ENCODE measurements at places on chromosomes 12 and 14.

- DNase-seq, result no peak
Measured at GRCh38 chr12:27025116-27025515, 2.8 kb downstream of the MED21 start.

DNA sequence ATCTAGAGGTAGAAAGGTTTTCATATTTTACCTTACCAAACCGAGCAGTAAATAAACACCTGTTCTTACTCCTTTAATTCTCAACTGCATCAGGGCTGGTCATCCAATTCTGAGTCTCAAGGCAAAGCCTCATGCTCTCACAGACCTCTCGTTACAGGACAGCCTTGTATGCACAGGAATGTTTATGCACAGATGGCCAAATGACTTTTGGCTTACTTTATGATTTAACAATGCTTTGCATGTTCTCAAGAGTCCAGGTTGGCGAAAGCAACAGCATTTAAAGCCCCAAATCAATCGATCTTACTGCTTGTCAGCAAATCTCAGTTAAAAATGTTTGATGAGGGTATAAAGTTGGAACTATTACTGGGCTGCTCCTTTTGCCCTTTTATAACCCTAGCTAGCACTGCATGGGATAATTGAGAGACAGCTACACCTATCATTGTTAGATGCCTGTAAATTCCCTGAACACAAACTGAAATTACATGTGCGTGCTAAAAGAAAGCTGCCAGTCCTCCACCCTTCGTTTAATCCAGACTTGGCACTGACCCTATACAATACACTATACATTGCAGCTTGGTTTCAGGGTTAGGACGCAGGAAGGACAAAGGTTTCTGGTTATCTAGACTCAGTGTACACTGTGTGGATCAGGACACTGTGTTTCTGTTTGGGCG, 63.6 kb downstream of the TMCC3 start:
- no peak for DNase-seq

DNA sequence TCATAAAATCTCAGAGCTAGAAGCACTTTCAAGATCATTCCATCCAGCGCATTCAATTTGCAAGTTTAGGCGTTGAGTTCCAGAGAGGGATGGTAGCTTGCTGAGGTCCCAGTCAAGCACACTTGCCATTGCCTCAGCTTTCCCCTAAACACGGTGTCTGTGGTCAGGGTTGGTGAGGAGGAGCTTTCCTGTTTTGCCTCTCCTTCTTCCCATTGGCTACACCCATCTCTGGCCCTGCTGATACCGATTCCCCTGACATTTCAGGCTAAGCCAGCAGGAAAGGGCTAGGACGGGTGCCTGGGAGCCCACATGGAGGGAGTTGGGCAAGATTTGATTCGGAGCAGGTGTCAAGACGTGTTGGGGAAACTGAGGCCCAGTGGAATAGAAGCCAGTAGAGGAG, 9.1 kb downstream of the NFATC4 start:
- no peak for DNase-seq

DNA sequence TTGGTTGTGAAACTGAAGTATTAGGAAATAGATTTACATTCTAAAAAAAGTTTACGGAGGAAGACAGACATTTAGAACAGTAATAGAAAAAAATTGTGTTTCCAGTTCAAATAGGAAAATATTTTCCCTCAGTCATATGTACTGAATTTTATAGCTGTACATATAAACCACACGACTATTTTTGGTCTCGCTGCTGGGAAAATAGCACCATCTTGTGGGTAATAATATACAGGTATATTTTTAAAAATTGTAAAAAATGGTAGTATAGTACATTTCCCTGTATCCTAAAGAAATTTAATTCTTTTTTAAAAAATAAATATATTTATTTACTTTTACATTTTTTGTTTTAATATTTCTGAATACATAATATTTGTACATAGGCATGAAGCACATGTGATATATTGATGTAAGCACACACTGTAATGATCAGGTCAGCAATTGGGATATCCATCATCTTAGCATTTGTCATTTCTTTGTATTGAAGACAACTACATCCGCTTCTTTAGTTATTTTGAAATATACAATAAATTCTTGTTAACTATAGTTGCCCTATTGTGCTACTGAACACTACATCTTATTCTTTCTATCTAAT, 168.6 kb downstream of the ALX1 start:
- DNase-seq, result no peak

DNA sequence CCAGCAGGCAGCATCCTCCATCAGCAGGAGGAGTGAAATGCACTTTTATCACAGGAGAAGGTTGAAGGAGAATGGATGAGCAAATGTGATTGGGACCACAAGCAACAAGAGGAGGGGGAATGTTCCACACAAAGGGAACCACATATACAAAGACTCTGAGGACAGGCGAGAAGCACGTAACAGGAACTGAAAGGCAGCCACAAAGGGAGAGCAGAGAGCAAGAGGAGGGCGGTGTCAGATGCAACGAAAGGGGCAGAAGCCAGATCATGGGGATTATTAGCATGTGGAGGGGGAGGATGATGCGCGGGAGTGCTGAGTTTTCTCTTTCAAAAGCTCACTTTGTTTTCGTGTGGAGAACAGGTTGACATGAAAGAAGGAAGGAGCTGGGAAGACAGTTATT, 241.1 kb downstream of the SPTSSA start:
- no peak for DNase-seq

GRCh38 chr14:44612002-44612401, 104.9 kb upstream of the FSCB start:
- DNase-seq, result no peak

- no peak for DNase-seq
Measured at GRCh38 chr14:79781882-79782281, 429.4 kb downstream of the DIO2 start.
